ENCODE measurements at places on chromosomes 5 and 9. TPM values are rescaled to one million over a fixed set of nuclear protein-coding genes. Genes with fewer than 3 reads are reported as not detected.
A peak's percentile ranks its signal among the peaks of the same experiment; 100 is the strongest.

GRCh38 chr5:113379936-113380806 lies 54.6 kb downstream of the TSSK1B start:
- no peak for DNase-seq

DNA sequence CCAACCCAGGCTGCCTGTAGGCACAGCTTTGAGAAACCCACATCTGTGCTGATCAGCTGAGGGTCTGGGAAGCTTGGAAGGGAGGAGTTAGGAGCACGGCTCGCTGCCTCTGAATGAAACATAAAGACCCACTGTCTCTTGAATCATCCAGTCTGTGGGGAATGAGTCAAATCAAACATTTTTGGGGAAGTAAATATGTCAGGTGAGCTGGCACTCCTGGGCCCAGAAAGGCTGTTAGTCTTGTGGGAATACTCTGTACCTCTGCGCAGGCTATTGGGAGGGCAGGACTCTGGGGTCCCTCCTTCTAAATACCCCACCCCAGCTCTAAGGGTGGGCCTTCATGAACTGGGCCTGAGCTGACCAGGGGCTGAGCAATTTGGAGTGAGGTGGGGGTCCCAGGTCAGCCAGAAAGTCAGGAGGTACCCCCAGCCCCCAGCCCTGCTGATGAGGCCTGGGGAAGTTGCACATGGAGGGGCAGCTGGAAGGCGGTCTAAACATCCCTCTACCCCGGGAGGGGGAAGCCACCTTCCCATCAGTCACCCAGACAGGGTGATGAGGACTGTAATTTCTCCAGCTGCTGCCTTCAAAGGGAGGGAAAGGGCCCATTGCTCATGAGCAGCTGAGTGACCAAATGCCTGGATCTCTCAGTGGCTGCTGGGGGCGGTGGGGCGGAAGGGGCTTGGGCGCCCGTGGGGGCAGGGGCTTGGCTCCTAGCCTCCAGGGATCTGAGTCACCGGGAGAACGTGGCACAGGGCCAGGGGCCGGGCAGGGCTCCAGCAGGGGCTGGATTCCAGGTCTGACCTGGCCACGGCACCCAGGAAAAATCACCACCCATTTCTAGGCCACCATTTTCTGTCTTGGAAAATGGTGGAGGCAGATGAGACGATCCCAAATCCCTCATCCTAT lies 10.8 kb downstream of the FIBCD1 start:
- peak; percentile 85 for DNase-seq

DNA sequence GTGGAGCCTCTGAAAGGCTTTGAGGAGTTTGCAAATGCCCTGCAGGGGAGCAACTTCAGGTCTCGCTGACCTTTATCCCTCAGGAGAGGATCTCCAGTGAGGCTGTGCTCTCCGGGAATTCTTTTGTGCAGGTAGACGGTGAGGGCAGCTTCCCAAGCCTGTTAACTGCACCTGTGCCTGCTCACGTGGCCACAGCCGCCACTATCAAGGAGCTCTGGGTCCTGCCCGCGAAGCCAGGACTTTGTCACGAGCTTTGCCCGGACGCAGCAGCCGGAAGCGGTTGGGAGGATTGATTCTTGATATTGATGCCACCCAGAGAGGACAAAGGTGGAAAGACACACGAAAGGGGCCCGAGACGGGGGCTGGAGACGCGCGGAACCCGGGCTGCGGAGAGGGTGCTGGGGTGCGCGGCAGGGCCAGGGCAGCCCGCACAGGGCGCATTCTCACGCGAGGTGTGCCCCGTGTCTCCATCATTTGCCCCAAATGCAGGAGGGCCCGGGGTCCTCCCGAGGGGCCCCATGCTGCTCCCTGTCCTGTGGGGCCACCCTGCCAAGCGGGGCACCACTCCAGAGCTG lies 18.2 kb downstream of the SLC9A3 start:
- no peak for DNase-seq

Gene PCDHGA8
- total RNA-seq: 1.6 TPM

Gene ARHGEF39
- 7.6 TPM for total RNA-seq

- DNase-seq: no peak
Observed at GRCh38 chr5:102841021-102841420, 85.9 kb downstream of the PAM start.

- DNase-seq: peak; percentile 84
Observed at GRCh38 chr5:16866795-16867576, 69.1 kb downstream of the MYO10 start.

DNA sequence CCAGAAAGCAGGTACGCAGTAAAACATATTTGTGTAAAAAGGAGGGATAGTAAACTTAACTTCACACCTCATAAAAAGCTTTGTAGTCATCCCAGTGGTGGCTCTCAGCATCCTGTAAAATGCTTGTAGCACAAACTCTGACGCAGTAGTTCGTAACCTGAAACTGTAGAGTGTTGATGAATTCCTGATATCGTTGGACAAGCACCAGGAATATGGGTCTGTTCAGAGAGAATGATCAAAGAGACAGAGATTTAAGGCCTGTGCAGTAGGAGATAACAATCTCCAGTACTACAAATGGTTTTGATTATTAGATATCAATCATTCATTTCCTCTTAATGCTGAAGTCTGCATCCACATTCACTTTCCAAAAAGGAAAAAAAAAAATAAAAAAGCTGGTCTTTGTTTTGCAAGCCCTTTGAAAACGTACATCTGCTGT lies 148.5 kb downstream of the KIAA0825 start:
- DNase-seq: no peak

Gene AFAP1L1
- 14.3 TPM for total RNA-seq

- DNase-seq: no peak
Observed at GRCh38 chr5:56557198-56557597, 258.2 kb upstream of the MAP3K1 start.

GRCh38 chr9:90455316-90455715 lies 187.3 kb downstream of the DIRAS2 start:
- no peak for DNase-seq

DNA sequence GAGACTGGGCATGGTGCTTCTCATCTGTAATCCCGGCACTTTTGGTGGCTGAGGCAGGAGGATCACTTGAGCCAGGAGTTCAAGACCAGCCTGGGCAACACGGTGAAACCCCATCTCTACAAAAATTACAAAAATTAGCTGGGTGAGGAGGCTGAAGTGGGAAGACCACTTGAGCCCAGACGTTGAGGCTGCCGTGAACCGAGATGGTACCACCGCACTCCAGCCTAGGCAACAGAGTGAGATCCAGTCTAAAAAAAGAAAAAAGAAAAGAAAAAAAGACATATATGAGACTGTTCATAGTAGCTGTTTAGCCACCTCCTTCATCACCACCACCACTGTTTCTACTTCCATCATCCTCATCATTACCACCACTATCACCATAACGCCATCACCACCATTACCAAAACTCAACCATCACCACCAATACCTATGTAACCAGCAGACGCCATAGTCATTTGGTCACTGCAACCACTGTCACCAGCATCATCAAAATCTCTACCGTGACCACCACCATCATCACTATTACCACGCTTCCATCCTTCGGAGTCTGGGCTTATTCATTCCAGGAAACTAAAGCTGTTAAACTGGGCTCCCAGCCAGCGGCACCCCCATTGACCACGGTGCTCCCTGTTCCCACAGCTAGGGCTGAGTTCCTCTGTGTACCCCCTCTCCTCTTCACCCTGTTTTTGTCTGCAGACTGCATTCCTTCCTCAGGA lies 8.4 kb upstream of the KIF12 start:
- DNase-seq: no peak

DNA sequence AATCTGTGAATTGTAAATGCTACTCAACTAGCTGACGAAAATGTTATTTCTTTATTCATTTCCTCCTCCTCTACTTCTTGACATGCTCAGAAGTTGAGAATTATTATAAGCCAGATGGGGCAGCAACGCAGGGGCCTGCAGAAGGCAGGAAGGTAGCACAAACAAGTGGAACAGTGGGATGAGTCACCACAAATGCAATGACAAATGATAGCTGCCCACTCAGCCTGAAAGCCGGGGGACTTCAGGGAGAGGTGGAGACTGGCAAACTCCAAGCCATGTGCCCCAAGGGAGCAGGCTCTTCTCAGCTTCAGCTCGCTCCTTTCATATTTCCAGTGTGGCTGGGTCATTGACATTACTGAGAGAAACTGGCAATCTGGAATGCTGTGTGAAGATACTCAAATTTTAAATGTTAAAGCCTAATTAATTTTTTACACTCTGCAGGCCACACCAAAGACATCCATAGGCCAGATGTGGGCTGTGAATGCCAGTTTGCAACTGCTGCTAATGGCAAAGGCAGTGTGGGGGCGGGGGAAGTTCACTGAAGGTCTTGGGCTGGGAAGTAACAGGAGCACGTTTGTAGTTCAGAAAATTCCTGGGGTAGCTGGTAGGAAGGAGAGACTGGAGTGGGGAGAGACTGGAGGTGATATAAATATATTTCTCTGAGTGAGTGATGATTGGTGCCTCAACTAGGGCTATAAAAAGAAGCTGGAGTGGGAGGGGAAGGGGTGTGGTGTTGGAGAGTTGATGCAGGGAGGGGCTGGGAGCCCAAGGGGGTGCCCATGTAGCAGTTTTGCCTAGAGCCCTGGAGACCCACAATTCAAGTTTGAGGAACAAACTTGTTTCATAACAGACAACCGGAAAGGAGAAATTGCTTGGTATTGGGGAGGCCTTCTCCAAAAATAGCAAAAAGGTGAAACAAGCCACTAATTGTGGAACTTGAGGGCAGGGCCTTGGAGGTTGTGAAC lies 20.8 kb upstream of the ADRB2 start:
- peak; percentile 89 for DNase-seq

- DNase-seq: no peak
Observed at GRCh38 chr5:128338649-128339048, 199.4 kb downstream of the FBN2 start.

- peak; percentile 64 for DNase-seq
Observed at GRCh38 chr5:53430618-53431252, 49.7 kb upstream of the FST start.

- DNase-seq: no peak
Observed at GRCh38 chr9:37281541-37281940, 141.0 kb upstream of the GRHPR start.

Measured in RPMI7951 (cell line).